ENCODE measurements at places on chromosomes 12 and 14. TPM values are rescaled to one million over a fixed set of nuclear protein-coding genes. Genes with fewer than 3 reads are reported as not detected.

DNA sequence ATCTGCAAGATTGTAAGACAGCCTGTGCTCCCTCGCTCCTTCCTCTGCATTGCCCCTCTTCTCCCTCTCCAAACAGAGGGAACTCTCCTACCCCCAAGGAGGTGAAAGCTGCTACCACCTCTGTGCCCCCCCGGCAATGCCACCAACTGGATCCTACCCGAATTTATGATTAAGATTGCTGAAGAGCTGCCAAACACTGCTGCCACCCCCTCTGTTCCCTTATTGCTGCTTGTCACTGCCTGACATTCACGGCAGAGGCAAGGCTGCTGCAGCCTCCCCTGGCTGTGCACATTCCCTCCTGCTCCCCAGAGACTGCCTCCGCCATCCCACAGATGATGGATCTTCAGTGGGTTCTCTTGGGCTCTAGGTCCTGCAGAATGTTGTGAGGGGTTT lies 37.4 kb downstream of the DAD1 start:
- DNase-seq, result no peak

- DNase-seq, result peak; percentile 39
Measured at GRCh38 chr12:26963413-26963812, 25.1 kb downstream of the FGFR1OP2 start.

DNA sequence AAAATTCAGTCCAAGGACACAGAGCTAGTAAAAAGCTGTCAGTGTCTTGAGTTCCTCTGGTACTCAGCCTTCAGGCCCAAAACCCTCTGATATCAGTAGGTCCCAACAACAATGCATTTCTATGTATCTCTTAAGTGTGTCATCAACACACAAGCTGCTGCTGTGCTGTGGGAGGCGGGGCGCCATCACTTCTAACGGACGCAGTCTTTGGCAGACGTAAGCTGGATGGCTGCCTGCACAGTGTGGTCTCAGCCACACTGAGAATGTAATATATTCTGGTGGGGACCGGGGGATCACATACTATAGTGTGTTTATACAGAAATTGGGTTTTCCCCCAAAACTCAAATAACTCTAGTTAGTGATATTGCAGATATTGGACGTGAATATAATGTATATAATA lies 123.9 kb downstream of the SUDS3 start:
- DNase-seq, result no peak

GRCh38 chr12:117875744-117876435 lies 92.9 kb downstream of the KSR2 start:
- DNase-seq, result peak; percentile 35

DNA sequence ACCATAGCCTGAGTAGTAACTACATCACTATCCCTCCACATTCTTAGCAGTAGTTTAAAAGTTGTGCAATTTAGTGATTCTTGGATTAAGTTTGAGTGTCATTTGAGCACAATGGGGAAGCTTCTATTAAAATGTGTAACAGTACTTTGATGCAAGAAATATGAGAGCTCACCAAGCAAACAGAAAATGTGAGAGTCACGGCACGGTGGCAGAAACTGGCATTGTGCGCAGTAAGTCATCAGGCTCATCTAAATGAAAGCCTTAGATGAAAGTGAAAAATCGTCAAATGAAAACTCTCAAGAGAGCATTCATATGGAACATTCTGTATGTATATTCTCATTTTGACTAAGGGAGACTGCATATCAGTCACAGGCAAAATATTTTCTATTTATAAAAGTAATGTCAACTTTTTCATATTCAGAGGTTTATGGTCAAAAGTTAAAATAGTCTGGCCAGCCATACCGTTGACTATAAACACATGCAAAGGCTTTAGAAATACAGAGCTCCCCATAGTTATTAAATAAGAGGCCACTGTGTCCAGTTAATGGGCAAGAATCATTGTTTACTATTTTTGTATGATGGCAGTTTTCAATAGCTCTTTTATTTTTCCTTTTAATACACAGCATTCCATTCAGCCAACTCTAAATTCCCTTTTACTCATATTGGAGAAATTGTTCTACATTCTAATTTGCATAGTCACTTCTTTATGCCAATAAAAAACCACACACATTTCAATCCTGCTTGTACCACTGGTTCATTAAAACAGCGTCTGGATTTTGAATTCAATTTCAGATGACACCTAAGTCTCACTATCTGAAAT lies 167.9 kb downstream of the PRKD1 start:
- peak; percentile 27 for DNase-seq

PLA2G1B gene
- not detected for polyA plus RNA-seq

DNA sequence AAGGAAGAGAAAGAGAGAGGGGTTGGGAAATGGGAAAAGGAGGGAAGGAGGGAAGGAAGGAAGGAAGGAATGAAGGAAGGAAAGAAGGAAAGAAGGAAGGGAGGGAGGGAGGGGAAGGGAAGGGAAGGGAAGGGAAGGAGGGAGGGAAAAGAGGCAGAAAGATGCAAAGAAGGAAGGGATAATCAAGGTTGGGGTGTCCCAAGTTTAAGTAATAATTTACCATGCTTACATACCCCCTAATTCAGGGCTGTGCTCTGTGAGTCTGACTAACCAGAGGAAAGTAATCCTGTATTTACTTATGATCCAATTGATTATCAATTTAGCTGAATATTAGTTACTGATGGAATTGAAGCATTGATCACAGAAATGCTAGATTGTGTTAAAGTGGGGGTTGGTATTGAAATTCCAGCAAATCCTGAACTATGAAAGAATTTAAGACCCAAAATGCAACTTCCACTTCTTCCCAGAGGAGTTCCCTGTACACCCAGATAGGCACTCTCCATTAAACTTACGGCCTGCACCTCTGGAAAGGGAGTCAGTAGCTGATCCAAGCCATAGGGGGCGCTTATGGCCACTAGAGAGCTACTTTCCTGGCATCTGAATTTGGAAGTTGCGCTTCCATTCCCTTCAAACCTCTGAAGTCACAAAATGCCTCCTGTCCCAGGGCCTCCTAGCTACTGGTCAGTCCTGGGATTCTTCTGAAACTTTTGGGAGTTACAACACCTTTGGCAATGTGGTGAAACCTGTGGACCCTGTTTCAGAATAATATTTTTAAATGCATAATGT lies 162.7 kb upstream of the PWP1 start:
- no peak for DNase-seq

- no peak for DNase-seq
Measured at GRCh38 chr14:103730490-103731035, 15.0 kb downstream of the ZFYVE21 start.
